ENCODE measurements at places on chromosomes 6 and 20.

- peak; percentile 21 for DNase-seq
These were observed 64.6 kb downstream of the PLG start for GRCh38 chr6:160766657-160766988.

DNA sequence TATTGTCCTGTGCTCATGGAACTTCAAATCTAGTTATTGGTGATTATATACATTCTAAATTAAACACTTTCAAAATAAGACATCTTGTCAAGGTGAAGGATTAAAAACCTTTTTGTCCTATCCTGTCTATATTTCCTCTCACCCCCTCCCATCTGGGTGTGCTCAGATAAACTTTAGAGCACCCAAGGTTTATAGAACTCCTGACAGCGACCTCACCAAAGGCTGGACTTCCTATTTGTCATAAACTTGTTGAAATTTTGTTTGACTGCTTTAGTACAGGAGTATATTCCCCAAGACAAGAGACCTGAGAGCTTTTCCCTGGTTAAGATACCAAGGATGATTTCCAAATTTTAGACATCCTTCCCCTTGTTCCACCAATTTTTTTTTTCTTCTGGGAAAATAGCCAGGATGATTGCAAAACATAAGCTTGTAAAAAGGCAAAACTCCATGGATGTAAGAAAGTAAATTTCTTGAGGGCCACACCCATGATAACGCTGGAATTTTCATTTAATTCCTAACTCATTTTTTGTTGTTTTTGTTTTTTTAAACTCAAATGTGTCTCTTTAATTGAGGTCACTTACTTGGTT lies 33.0 kb downstream of the CARMIL1 start:
- DNase-seq = no peak

DNA sequence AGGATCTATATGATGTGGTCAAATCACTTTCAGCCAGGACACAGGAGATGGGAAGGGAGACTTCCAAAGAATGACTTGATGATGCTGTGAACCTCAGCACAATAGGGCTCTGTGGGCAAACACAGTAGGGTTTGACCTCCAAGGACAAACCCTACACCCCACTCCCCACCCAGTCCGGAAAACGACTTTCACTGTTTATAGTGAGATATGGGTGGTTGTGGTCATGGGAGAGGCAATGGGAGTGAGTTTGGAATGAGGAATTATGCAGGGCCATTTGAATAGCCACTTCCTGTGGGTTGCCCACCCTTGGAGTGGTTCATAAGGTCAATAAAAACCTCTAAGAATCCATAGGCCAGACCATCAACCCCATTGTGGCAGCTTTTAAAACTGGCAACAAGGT lies 38.4 kb upstream of the PRND start:
- DNase-seq = no peak

DNA sequence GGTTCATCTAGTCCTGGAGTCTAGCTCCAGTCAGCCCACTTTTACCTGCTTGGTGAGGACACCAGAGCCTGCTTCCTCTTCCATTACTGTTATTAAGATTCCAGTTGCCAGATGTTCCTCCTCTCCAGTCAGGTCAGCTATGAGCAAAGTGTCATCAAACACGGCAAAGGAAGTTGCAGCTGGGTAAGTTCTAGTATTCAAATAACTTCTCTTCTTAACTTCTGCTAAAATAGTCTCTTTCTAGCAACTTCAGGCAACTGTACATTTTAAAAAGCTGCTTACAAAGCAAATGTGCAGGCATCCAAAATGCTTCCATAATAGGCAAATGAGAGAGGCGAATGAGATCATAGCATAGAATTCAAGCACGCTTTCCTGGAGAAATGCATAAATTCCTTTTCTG lies 18.4 kb upstream of the MRPS18A start:
- DNase-seq = peak; percentile 26

DNA sequence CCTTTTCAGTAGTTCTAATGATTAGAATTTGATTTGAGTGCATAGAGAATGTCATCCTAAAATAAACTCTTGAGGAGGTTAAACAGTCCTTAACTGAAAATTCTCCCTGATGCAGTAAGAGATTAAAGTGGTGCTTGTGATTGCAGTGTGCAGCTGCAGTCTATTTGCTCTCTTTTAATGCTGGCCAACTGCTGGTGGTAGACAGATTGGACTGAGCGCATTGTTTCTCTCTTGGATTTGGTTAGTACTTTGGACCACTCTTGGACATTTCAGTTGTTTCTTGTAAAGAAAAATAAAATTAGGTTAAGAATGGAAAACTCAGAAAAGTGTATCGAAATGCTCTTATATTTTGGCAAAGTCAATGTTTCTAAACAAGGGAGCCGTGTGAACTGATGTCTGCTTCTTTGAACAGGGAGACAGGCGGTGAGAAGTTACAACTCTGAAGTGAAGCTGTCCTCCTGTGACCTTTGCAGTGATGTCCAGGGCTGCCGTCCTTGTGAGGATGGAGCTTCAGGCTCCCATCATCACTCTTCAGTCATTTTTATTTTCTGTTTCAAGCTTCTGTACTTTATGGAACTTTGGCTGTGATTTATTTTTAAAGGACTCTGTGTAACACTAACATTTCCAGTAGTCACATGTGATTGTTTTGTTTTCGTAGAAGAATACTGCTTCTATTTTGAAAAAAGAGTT lies 127.2 kb downstream of the CD109 start:
- no peak for DNase-seq
